ENCODE measurements at places on chromosomes 11 and 22.

GRCh38 chr11:125376856-125377255 is 119.2 kb downstream of the FEZ1 start:
- no peak for DNase-seq

DNA sequence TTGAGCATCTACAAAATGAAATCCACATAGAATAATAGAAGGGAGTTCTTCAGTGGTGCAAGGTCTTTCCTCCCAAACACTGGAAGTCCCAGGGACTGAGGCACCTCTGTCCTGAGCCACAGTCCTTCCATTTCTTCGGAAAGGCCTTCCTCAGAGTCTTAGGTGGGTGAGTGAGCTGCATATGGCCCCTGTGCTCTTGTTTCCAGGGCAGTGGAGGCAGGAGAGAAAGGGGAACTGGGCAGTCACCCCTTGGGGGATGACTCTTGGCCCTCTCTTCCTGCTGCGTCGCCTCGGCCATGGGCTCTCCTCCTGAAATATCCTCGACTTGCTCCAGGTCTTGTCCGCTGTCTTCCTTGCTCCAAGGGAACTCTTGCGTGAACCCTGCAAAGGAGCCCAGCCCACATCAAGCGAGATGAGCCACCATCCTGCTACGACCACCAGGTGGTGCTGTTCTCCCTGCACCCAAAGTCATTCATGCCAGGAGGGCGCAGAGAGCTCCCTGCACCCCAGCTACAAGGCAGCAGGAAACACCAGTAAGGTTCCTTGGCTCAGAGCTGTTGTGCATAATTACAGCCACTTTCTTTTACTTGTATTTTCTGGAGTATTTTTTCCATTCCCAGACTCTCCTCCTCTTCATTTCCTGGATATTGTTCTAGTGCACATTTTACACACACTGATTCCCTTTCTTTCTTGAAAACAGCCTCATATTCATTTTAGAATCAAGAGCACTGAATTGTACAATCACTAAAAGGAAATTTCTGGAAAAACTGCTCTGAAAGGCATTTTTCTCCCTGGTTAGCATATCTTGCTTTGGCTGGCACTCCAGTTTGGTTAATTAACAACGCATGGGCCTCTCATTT is 397.8 kb downstream of the OPCML start:
- peak; percentile 4 for DNase-seq

DNA sequence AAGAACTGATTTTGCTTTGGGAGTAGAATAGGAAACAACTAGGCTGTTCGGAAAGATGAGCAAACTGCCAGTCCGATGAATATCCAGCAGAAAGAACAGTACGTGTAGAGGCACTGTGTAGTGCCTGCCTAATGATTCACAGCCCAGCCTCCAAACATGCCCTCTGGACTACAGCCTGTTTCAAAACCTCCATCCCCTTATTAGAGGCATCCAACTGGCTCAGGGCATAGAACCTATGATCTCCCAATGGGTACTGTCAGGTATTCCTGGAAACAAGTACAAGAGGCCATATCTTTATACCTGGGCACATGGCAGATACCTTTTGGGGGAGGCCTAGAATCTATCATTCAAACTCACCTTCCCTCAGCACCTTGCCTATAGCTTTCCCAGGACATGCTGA is 4.9 kb downstream of the RRP8 start:
- no peak for DNase-seq

GRCh38 chr22:23126165-23127054 is 15.4 kb downstream of the RSPH14 start:
- DNase-seq = no peak

DNA sequence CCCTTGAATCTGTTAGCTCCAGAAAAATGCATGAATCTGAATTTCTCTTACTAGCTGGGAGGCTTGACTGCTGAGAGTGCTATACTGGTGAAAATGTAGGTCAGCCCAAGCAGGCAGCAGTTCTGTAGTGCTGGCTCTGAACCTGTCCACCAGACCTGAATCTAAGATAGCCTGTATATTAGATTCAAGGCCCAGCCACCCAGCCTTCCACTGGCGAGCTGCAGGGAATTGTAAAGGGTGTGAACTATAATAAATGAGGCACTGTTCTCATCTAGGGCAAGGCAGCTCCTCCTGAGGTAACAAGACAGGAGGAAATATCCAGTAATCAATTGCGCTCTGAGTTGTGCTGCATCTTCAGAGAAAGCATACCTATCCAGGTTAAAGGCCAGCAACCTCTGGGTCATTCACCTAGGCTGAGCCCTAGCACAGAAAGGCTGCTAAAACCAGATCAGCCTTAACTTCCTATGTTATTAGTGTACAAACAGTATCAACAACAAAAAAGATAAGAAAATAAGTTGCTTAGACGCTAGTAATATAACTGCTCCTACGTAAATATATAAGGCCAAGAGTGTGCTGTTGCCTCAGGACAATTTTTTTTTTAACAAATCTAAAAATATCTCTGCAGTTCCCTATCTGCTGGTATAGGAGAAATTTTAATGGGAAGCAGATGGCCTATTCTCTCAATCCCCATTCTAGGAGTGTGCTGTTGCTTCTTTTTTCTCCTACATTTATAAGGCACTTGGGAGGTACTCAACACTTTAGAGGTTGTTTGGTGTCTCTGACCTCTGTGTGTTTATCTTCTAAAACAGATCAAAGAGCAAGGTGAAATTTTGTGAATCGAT is 63.0 kb downstream of the RELT start:
- no peak for DNase-seq

GRCh38 chr22:27307545-27308247 is 493.9 kb downstream of the MN1 start:
- no peak for DNase-seq

GRCh38 chr11:16788141-16789062 is 50.0 kb downstream of the C11orf58 start:
- peak; percentile 40 for DNase-seq

GRCh38 chr11:46826310-46827044 is 19.6 kb downstream of the CKAP5 start:
- DNase-seq = peak; percentile 72

DNA sequence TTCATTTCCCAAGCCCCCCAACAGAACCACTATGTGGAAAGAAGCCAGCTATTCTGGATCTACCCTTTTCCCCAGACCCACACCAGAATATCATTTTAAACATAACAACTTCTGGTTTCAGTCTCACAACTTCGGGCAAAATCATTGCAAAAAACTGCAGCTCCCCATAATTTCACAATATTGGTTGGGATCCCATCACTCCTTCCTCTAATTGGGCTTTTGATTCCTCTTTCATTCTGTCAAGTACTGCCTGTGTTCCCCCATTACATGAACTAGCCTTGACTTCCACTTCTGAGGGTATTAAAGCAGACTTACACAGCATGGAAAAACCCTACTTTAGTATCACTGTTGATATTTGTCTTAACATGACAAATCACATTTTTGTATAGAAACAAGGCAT is 4.1 kb upstream of the APOL3 start:
- no peak for DNase-seq

DNA sequence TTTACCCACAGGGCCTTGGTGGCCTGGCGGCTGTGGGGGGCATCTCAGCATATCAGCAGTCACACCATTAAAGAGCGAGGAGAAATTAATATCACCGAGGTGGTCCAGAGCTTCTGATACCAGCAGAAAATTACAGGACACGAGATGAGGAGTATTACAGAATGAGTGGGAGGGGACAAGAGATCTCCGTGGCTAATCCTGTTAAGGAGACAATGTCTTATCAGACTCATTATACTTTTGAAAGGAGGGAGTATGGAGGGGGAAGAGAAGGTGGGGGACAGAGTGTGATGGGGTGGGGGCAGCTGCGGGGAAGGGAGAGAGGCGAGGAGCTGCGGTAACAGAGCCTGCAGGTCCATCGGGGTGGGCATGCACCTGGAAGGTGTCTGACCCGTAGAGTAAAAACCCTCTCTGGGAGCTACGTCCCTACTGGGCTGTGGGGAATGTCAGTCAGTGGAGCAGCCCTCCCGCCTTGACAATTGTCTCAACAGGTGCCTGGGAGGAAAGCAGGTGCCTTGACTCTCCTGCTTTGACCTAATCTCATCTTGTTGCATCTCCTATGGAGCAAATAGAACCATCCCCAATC is 224.2 kb downstream of the CEP164 start:
- DNase-seq = no peak

- DNase-seq = no peak
Observed at GRCh38 chr22:35206889-35207288, 50.4 kb upstream of the HMGXB4 start.

DNA sequence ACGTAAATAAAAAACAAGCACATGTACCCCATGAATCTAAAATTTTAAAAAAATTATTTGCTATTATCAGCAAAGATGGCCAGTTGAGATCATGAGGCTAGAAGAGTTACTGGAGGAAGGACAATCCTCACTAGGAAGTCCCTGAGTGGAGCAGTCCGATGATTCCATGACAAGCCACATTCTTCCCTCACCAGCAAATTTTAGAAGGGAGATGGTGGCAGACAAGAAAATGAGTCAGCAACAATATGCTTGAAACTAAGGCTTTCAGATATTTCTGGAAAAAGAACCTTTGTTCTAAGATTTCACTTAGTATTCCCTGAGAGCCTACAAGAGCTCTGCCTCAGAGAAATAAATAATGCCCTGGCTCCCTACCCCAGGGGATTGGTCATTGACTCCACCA is 34.9 kb downstream of the P4HA3 start:
- no peak for DNase-seq

DNA sequence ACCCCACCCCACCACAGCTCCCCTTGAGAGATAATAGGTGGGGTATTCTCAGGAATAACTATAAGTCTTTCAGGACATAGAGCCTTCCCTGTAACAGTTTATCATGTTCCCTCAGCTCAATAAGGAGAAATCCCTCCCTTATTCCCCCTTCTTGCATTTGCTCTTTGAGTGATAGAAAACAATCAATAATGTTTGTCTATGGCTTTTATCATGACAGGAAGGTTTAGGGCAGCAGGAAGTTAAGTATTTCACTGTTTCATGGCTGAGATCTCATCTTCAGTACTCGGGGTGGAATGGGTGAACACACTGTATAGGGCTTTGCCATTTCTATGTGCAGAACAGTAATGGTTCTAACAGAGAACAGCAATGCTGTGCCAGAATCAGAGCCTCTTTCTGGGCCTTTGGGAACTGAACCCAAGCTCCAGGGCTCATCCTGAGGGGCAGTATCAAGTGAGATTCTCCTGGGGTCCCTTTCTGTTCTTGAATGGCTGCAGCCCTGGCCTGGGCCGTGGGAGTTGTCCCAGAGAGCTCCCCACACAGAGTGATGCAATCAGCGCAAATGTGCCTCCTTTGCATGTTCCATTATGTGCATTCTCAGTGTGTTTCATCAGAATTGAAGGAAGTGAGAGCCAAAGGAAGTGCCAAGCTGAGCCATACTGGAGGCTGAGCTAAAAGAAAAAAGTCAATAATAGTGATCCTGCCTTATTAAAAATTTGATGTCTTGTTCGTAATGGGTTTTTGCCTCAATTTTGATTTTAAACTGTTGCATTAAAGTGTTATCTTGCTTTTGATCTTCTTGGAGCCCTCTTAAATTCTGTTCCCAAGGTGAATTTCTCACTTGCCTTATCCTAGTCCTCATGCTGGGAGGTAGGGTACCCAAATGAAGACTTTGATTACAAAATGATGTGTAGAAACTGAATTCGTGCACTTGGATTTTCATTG is 2.9 kb upstream of the CYP2R1 start:
- no peak for DNase-seq

DNA sequence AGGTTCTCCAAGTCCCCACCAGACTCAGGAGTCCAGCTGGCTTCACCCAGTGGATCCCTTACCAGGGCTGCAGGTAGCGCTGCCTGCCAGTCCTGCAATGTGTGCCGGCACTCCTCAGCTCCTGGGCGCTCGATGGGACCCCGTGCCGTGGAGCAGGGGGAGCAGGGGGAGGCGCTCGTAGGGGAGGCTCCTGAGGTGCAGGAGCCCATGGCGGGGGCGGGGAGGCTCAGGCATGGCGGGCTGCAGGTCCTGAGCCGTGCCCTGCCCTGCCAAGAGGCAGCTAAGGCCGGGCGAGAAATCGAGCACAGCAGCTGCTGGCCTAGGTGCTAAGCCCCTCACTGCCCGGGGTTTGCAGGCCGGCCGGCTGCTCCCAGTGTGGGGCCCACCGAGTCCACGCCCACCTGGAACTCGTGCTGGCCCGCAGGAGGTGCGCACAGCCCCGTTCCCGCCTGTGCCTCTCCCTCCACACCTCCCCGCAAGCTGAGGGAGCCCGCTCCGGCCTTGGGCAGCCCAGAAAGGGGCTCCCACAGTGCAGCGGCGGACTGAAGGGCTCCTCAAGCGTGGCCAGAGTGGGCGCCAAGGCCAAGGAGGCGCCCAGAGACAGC is 792.9 kb upstream of the CCDC179 start:
- no peak for DNase-seq

- no peak for DNase-seq
Observed at GRCh38 chr11:84249344-84250135, 963.4 kb upstream of the CCDC90B start.

DNA sequence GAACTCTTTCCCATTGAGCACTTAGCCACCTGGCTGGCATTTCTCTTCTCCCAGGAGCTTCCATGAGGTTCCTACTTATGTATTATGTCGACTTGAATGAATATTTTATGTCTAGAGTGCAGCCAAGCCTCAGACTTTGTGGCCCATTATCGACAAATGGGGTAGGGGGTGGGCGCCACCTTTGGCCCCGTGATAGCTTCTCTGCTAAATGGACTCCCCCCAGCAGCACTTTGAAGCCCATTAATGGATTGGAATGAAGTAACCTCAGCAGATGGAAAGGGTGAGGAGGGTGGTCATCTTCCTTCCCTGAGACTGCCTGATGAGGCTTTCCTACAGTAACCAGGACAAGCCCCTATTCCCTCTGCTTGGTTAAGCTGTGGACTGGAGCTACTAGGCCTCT is 5.9 kb downstream of the MARK2 start:
- DNase-seq = no peak

DNA sequence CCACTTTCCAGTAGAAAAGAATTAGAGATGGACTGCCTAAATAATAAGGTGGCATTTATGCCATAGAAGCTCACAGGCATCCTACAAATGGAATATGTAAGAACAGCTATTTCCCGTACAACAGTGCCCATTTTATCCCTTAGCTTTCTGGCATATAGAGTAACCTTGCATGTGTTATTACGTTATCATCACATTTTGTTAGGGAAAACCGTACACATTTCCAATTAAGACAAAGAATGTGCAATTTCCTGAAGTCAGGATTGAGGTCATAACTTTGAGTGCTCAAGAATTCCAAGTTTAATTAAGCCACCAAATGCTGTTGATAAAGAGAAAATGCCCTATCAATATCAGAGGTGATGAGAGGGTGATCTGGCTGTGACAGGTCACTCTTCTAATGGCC is 58.9 kb downstream of the LDLRAD3 start:
- no peak for DNase-seq

- no peak for DNase-seq
Observed at GRCh38 chr11:33608386-33608785, 92.2 kb downstream of the C11orf91 start.

GRCh38 chr11:111923951-111924350 is 5.2 kb downstream of the C11orf52 start:
- no peak for DNase-seq

- no peak for DNase-seq
Observed at GRCh38 chr11:130574740-130575139, 126.3 kb downstream of the ADAMTS15 start.

DNA sequence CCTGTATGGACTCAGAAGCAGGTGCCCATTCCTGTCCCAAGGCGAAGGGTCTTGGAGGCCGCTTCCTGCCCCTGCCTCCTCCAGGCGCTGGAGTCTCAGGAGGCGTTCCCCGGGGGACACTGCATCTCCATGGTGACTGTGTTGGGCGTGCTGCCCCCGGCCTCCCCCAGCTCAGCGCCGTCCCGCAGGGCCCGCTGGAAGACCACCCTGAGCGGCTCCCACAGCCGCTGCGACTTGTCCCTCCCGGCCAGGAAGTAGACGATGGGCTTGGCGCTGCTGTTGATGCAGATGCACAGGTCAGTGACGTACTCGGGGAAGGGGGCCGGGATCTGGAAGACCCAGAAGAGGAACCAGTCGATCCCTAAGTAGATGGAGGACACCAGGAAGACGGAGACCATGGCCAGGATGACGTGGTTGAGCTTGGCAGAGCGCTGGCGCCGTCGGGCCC is 7.8 kb downstream of the MRGPRF start:
- no peak for DNase-seq
